ENCODE measurements at places on chromosomes 1 and 21. TPM values are rescaled to one million over a fixed set of nuclear protein-coding genes. Genes with fewer than 3 reads are reported as not detected.
A peak's percentile ranks its signal among the peaks of the same experiment; 100 is the strongest.

GRCh38 chr1:210385228-210385627 is 56.5 kb downstream of the HHAT start:
- DNase-seq: no peak

- DNase-seq: peak; percentile 5
Observed at GRCh38 chr1:216528816-216529215, 105.6 kb upstream of the USH2A start.

DNA sequence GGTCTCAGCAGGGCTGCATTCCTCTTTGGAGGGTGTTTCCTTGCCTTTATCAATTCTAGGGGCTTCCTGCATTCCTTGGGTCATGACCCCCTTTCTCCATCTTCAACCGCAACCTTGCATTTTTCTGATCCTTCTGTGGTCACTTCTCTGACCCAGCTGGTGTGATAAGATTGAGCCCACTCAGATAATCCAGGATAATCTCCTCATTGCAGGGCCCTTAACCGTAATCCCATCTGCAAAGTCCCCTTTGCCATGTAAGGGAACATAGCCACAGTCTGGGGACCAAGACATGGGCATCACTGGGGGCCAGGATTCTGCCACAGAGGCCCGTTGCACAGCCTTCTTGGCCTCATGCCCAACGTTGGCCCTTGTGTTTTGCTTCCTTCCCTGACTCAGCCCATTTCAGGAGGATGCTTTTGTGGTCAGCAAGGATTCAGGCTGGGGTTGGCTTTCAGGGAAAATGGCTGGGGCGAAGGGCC is 35.0 kb upstream of the IL19 start:
- no peak for DNase-seq

DNA sequence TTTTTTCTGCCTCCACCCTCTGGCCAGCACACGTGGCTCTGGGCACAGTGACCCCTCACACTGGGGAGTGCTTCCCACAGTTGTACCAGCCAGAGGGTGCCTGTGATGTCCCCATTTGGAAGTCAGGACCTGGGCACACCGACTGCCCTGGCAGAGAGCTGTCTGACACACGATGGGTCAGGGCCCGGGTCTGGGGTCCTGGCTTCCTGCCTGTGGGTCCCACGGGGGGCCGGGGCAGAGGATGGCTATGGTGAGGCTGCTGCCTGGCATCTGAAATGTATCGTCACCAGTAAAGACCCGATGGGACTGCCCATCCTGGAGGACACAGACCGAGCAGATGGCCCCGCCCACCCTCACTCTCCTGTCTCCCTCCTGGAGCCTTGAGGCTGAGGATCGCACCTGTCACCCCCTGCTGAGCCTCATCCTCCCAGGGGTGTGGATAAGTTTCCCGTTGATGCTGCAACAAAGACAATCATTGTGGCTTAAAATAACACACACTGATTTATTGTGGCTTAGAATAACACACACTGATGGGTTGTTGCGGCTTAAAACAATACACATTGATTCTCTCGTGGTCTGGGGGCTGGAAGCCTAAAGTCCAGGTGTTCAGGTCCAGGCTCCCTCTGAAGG is 88.8 kb upstream of the TTC34 start:
- DNase-seq: no peak

GRCh38 chr1:17979815-17980214 is 127.8 kb upstream of the IGSF21 start:
- DNase-seq: no peak

- DNase-seq: peak; percentile 30
Observed at GRCh38 chr1:159889821-159890252, 10.1 kb downstream of the CFAP45 start.

GRCh38 chr1:158371188-158371953 is 17.7 kb downstream of the CD1E start:
- no peak for DNase-seq

GRCh38 chr1:7441143-7441841 is 329.8 kb upstream of the VAMP3 start:
- DNase-seq: no peak

DNA sequence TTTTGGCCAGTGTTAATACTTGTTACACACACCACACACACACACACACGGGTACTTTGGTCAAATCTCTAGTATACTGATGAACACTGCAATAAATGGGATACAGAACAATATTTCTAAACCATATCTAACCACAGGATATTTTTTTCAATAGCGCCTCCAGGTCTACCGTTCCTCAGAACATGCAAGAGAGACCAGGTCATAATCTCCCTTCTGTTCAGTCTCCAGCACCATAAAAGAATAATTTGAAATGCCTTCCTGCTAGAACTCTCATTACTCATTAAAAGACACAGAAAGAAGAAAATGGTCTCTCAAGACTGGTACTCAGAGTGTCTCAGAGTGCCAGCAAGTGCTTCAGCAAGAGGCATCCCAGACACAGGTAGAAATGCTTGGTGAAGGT is 11.5 kb upstream of the SLC44A3 start:
- no peak for DNase-seq

GRCh38 chr1:14362331-14362730 is 236.2 kb upstream of the KAZN start:
- no peak for DNase-seq

DNA sequence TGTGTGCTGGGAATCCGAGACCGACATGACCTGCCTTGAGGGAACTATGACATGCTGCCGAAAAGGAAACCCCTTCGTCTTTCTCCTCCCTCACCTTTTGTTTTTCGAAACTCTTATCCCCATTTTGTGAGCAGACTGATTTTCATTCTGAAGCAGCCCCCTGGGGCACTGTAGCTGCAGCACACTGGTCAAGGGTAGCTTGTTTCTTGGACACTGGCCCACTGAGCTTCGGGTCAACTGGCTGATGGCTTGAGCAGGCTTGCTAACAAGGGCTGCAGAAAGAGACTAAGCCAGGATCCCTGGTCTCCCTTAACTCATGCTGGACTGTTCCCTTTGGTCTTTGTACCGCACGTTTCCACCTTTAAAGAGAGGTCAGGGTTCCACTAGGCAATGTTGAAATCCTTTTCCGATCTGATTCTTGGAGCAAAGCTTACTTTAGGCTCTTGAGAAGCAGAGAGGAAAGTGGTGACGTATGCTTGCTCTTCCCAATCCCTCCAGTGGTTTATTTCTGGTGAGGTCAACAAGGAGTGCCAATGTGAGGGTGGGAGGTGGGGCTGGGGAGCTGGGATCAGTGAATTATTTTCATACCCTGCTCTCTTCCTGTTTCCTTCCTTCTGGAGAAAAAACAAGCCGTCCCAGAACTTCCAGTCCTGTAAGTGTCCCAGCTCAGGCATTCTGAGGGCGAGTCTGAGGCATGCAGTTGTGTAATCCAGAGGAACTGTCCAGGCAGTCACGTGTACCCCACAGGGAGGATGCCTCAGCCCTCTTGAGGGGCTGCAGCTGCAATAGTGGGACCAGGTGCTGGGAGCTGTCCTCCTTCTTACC is 7.6 kb downstream of the CYP4B1 start:
- peak; percentile 4 for DNase-seq

GRCh38 chr1:173422456-173422976 is 54.6 kb upstream of the PRDX6 start:
- no peak for DNase-seq

DNA sequence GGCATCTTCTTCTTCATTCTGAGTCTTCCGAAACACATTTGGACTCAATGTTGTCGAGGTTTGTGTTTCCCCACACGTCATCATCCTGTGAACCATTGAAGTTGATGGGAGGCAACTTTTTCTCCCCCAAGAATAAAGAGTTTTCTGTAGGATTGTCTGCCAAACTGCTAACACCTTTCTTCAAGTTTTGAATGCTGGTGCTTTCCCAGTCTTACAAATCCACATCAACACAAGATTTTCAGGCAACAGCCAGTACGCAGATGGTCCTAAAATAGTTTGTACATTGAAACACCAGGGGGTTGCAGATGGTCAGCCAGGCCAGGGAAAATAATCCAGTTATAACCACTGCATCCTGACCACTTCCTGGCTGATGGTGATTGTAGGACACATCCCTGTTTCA is 187.9 kb downstream of the DISC1 start:
- DNase-seq: no peak

GRCh38 chr21:35672313-35672712 is 388.0 kb downstream of the SETD4 start:
- DNase-seq: no peak

DNA sequence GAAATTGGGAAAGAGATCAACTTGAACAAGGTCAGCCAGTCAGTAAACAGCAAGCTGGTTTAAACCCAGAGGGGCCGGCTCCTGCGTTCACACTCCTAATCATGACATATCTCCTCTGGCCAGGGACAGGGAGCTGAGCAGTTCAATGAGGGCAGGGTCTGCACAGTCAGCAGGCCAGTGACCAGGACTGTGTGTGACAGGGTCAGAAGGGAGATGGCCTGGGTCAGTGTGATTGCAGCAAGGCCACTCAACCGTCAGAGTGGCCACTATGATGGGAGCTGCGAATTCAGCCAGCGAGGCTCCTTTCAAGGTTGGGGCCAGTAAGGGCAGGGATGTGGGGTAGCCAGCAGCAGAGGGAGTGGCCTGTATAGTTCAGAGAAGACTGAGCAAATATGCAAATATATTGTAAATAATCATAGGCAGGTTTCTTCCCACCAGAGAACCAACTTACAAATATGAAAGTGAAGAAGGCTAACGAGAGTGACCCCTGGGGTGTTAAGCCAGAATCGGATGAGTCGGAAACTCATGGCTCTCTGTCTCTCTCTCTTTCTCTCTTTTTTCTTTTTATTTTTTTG is 20.0 kb downstream of the NOL9 start:
- no peak for DNase-seq

DNA sequence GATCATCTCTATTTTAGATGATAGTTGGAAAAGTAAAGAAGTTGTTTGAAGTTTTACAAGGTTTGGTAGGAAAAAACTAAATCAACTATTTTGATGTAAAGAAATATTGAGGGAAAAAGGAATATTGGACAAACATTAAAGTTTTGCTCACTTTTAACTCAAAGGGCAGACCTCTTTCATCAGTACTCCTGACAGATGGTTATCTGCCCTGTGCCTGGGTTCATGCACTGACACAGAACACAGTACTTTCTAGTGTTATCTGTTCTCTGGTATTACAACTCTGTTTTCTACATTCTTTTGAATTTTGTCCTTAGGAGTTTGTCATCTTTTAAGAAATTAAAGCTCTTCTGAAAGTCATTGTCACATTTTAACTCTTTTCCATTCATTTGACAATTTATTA is 118.7 kb downstream of the POU2F1 start:
- no peak for DNase-seq

DNA sequence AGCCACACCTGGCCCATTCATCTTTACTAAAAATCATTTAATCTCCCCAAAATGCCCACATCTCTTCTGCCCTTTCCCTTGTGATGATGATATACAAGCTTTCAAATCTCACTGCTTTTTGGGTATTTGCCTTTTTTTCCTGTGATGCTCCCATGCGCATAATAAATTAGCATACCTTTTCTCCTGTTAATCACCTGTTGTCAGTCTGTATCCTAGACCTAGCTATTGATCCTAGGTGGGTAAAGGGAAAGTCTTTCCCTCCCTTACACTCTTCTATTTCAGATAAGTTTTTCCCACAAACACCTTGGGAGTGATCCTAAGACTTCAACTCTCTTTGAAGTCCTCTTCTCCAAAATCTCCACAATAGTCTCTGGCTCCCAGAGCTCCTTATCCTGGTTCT is 12.0 kb upstream of the SLC35A3 start:
- DNase-seq: no peak

GRCh38 chr1:6922096-6922931 is 137.1 kb downstream of the CAMTA1 start:
- DNase-seq: no peak

DNA sequence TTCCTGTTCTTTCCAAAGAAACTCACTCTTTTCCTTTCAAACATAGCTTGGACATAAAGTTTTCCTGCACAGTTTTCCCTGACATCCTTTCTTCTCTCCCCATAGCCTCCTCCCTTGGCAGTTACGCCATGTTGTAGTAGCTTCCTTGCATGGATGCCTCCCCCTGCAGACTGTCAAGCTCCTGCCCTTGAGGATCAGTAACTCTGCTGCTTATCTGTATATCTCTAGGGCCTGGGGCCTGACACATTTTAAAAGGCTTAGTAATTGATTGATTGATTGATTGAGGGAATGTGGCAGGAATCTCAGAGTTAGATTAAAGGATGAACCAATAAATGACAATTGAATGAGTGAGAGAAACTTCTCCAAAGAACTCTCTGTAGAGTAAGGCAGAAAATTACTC is 143.7 kb downstream of the NEK7 start:
- no peak for DNase-seq

GRCh38 chr1:234295626-234296025 is 77.6 kb upstream of the COA6 start:
- DNase-seq: no peak

- DNase-seq: no peak
Observed at GRCh38 chr1:8930116-8930515, 15.6 kb upstream of the CA6 start.

GRCh38 chr1:158176399-158176798 is 4.3 kb upstream of the CD1D start:
- DNase-seq: no peak

- DNase-seq: no peak
Observed at GRCh38 chr1:231354330-231355020, 16.4 kb downstream of the SPRTN start.

GRCh38 chr1:67626861-67627235 is 58.2 kb upstream of the GADD45A start:
- no peak for DNase-seq

- no peak for DNase-seq
Observed at GRCh38 chr1:32114420-32114819, 6.6 kb downstream of the KPNA6 start.

GRCh38 chr1:11407301-11407994 is 71.5 kb upstream of the DISP3 start:
- no peak for DNase-seq

- no peak for DNase-seq
Observed at GRCh38 chr1:178706432-178706831, 18.6 kb upstream of the RALGPS2 start.

GRCh38 chr1:229018674-229019295 is 252.1 kb upstream of the RAB4A start:
- DNase-seq: no peak

GRCh38 chr1:228282329-228283042 is 74.6 kb downstream of the OBSCN start:
- DNase-seq: no peak

DNA sequence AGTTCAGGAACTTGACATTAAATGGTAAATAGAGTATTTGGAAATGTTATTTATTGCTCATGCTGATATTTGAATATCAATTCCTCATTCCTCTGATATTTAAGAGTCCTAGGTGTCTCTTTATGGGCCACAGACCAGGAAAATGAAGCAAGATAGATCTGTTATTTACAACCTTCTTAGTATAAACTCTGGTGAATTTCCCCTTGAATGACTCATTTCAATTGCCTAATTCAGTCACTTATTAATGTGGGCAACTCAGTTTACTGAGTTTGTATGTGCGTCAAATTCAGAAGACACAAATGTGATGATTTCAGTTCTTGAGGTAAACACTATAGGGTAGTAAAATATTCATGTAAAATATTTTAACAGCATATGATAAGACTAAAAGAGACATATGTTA is 1404.4 kb upstream of the PRMT6 start:
- DNase-seq: no peak

Gene EDN2
- polyA plus RNA-seq: 3.1 TPM

Gene ARHGAP30
- polyA plus RNA-seq: 2.4 TPM

Gene EFNA1
- polyA plus RNA-seq: 79.3 TPM

Gene SH3BGR
- polyA plus RNA-seq: 3.5 TPM

Gene MASP2
- polyA plus RNA-seq: 12.3 TPM

Gene KCNQ4
- polyA plus RNA-seq: 2.1 TPM

Gene ZYG11A
- 0.17 TPM for polyA plus RNA-seq

Gene ARMH1
- 5.0 TPM for polyA plus RNA-seq

Gene CRABP2
- polyA plus RNA-seq: 113 TPM

Gene HMCN1
- polyA plus RNA-seq: 37.3 TPM

Gene FCRL1
- polyA plus RNA-seq: 0.15 TPM

Gene REN
- polyA plus RNA-seq: 71.9 TPM

Gene NOC2L
- 71.9 TPM for polyA plus RNA-seq

Gene ENAH
- polyA plus RNA-seq: 103 TPM

Gene CAP1
- 170 TPM for polyA plus RNA-seq

Gene C1orf167
- not detected for polyA plus RNA-seq
